GM23248 (cell line): ENCODE measurements at places on chromosomes 12 and 14. TPM values are rescaled to one million over a fixed set of nuclear protein-coding genes. Genes with fewer than 3 reads are reported as not detected.

- DNase-seq: no peak
Measured at GRCh38 chr14:33356181-33356580, 417.5 kb downstream of the NPAS3 start.

DNA sequence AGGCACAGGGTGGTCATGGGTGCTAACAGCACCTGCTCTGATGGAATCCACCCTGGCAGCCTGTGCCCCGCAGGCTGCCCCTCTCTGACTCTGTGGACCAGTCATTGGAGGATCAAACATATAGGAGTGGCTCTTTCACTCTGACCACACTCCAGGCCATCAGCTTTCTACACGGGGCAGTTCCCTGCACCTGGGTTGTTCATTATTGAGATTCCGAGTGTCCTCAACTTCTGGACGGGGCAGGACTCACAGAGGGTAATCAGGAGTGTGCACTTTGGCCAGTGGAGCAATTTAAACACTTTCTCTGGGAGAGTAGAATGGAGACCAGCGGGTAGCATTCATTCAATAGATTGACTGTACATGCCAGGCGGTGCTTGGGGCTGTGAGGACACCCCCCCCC, 94.8 kb downstream of the NINJ2 start:
- no peak for DNase-seq

Gene RNU7-1
- not detected in 2 replicates for total RNA-seq

Gene SIX1
- 7.8 and 11.7 TPM in 2 replicates for total RNA-seq
